Fibroblast of skin of abdomen (primary cell): ENCODE measurements at places on chromosomes 11 and 22.

DNA sequence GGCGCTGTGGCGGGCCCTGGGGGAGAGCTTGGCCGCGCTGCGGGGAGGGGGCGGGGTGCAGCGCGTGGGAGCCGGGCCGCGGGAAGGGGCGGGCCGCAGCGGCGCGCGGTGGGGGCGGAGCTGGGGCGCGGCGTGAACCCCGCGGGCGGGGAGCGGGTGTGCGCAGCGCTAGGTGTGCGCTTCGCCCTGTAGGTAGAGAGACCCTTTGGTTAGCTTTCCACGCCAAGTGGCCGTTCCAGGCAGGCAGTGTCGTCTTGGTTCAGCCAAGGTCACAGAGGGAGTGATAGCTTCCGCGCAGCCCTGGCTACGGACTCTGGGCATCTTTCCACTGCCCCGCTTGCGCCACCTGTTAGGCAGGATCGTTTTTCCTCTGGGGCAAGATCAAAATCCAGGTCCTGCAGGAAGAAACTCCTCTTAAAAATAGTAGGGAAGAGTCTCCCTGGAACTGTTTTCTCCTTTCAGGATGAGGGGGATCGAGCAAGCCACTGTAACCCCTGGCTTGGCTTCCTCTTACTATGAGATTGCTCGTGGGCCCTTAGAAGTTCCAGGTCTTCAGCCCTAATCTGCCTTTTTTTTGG is 434 bp downstream of the BANF1 start:
- DNase-seq = no peak

- no peak for DNase-seq
Observed at GRCh38 chr11:9347100-9347499, 32.7 kb upstream of the TMEM41B start.

DNA sequence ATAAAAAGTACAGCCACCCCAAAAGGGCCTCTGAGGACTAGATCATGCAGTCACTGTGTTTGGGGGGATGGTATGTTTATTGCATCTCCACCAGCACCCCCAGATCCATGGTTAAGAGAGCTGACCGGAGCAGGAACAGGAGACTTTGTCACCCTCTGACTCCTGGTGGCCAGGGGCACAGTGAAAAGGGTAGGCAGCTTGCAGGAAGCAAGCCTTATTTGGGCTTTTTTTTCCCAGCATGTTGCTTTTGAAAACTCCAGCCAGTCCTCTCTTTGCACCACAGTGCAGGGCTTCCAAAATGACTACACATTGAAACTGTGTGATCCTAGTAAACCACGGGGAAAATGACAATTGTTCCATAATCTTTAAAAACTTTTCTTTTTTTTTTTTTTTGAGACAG is 20.6 kb downstream of the PRR5 start:
- no peak for DNase-seq

DNA sequence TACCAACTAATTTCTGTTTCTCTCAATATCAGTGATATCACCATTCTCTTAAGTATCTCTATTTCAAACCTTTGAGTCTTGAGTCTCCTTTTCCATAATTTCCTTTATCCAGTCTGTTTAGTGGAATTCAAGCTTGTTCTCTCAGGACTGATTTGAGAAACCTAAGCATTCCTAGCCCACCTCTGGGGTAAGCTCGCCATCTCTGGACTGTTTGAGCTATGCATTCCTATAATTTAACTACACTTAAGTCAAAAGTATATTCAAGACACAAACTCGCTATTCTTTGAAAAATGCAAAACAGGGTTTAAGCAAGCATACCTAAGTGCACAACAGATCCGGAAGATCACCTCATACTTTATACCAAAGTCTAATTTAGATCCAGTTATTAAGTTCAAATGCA is 2.1 kb upstream of the DLAT start:
- no peak for DNase-seq
